ENCODE measurements at places on chromosomes 1 and 21.
A peak's percentile ranks its signal among the peaks of the same experiment; 100 is the strongest.

DNA sequence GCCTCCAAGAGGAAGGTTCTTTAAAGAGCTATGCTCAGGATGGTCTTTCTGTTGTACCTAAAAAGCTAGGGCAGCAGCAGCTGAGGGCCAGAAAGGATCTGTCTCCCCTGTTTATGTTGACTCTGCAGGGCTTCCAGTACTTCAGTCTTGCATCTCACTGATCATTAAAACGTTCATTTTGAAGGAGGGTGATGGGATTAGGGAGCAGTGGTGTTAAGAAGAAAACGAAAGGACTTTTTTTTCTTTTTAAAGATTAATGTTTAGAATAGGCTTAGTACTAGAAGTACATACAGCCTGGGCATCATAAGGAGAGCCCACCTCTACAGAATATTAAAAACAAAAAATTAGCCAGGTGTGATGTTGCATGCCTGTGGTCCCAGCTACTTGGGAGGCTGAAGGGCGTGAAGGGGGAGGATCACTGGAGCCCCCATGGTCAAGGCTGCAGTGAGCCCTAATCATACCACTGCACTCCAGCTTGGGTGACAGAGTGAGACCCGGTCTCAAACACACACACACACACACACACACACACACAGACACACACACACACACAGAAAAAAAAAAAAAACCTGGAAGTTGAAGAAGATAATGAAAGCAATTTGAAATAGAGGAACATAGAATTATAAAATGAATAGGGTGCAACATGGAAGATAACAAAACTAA is 2.9 kb downstream of the CR1L start:
- DNase-seq, result no peak

DNA sequence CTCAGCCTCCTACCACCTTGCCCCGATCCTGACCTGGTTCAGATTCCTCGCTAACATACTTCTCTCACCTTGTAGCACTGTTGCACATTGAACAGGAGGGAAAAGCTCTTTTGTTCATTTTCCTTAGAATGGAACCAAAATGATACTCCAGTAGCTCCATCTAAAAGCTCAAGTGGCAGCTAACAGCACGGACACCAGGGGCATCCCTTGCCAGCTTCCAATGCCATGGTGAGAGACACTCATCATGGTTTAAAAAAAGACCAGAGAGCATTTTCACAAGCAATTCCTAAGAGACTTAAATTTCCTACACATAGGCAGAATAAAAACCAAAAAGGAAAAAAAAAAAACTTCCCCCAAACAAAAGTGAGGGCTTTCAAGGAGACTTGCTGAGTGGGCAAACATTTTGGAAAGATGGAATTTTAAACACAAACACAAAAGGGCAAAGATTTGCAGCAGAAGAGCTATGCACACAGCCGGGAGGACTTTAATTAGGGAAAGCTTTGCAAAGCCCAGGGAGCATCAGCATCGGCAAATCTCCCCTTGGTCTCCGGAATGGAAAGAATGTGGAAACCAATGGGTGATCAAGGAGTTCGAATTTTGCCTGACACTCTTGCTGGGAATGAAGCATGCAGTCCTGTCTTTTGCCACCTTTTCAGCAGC is 84.3 kb downstream of the CAPZB start:
- no peak for DNase-seq

- no peak for DNase-seq
Measured at GRCh38 chr1:116062201-116062600, 49.0 kb upstream of the MAB21L3 start.

GRCh38 chr1:235644693-235645305 is 4.8 kb downstream of the GNG4 start:
- DNase-seq, result no peak

GRCh38 chr1:100928128-100928527 is 32.2 kb downstream of the SLC30A7 start:
- DNase-seq, result no peak

GRCh38 chr1:89179343-89179742 is 3.5 kb upstream of the GBP7 start:
- DNase-seq, result no peak

GRCh38 chr21:46182548-46183336 is 1.5 kb downstream of the SPATC1L start:
- no peak for DNase-seq

DNA sequence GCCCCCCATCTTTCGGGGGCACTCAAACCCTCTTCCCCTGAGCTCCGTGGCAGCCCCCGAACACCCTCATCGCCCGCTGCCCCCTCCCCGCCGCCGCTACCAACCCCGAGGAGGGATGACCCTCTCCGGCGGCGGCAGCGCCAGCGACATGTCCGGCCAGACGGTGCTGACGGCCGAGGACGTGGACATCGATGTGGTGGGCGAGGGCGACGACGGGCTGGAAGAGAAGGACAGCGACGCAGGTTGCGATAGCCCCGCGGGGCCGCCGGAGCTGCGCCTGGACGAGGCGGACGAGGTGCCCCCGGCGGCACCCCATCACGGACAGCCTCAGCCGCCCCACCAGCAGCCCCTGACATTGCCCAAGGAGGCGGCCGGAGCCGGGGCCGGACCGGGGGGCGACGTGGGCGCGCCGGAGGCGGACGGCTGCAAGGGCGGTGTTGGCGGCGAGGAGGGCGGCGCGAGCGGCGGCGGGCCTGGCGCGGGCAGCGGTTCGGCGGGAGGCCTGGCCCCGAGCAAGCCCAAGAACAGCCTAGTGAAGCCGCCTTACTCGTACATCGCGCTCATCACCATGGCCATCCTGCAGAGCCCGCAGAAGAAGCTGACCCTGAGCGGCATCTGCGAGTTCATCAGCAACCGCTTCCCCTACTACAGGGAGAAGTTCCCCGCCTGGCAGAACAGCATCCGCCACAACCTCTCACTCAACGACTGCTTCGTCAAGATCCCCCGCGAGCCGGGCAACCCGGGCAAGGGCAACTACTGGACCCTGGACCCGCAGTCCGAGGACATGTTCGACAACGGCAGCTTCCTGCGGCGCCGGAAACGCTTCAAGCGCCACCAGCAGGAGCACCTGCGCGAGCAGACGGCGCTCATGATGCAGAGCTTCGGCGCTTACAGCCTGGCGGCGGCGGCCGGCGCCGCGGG is 837 bp downstream of the FOXD3 start:
- DNase-seq, result no peak

DNA sequence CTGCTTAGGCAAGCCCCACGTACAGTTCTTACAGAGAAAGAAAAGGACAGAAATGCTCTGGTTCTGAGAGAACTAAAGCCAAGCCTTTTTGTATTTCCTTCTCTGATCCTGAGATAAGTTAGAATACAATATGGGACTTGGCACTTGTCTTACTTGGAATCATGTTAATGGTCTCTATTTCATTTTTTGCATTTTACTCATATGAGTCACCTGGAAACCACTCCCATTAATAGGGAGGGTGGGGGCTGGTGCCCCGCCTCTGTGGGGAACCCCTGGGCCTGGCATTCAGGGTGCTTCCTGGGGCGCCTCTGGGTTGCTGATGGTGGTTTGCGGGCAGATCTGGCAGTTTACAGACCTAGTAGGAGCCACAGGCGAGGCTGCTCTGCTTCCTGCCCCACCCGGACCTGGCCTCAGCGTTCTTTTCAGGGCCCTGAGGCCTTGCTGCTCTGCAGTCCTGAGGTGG is 26.7 kb downstream of the TSPAN2 start:
- no peak for DNase-seq

GRCh38 chr21:45827881-45828579 is 153.5 kb upstream of the COL6A1 start:
- no peak for DNase-seq

DNA sequence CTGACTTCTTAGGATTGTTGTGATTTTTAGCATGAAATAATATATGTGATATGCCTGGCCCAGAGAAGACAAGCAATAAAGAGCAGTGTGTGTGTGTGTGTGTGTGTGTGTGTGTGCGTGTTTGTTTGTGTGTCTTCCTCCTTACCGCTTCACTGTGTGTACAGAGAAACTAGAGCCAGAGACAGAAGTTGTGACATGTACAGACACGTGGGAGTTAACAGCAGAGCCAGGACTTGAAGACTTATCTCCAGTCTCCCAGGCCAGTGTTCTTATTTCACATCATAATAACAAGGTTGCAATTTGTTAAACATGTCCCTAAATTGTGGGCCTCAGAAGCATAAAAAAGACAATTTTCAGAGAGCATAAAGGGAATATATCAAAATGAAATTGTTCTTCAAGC is 192.0 kb upstream of the JUN start:
- DNase-seq, result no peak

GRCh38 chr1:92030656-92031107 is 897 bp downstream of the EPHX4 start:
- DNase-seq, result no peak

DNA sequence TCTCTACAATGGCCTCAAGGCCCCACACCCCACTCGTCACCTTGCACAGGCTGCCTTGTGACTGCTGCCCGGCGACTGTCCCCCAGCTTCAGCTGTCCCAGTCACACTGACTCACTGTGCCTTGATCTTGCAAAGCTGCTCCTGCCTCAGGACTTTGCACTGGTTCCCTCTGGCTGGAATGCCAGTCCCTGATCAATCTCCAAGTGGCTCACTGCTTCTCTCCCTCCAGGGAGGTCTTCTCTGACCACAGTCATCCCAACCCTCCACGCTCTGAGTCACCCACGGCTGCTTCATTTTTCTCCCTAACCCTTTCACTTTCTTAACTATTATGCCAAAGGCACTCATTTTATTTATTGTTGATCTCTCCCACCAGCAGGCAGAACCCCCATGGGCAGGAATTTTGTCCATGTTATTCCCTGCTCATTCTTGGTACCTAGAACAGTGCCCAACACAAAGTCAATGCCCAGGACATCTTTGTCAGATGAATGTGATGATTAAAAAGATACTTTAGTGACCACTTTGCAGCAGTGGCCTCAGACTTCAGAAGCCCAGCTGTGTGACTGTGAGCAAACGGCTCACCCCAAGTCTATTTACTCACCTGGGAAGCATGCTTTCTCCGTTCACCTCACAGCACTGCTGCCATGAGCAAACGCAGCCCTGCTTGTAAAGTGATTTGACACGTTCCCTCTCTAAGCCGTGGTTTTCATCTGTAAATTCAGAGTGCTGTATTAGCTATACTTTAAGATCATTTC is 53.4 kb downstream of the ZBTB18 start:
- no peak for DNase-seq

GRCh38 chr1:14869187-14869586 is 270.7 kb downstream of the KAZN start:
- DNase-seq, result peak; percentile 96

DNA sequence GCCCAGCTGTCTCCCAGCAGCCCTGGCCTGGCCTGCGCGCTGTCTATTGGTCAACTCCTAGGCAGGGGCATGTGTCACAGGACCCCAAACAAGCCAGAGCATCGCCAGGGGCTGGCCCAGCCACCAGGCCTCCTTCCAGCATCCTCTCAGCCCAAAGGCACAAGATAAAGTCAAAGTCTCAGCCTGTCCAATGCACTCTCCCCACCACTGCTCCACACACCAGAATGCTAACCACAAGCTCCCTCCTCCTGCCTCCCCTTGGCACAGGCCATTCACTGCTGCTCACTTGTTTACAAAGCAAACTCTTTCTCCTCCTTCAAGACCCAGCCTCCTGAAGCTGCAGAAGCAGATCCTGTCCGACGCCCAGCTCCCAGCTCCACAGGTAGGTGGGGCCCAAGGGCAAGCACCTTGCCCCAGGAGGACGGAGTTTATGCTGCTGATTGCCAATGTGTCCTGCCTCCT is 133.4 kb downstream of the DMRTB1 start:
- DNase-seq, result no peak

DNA sequence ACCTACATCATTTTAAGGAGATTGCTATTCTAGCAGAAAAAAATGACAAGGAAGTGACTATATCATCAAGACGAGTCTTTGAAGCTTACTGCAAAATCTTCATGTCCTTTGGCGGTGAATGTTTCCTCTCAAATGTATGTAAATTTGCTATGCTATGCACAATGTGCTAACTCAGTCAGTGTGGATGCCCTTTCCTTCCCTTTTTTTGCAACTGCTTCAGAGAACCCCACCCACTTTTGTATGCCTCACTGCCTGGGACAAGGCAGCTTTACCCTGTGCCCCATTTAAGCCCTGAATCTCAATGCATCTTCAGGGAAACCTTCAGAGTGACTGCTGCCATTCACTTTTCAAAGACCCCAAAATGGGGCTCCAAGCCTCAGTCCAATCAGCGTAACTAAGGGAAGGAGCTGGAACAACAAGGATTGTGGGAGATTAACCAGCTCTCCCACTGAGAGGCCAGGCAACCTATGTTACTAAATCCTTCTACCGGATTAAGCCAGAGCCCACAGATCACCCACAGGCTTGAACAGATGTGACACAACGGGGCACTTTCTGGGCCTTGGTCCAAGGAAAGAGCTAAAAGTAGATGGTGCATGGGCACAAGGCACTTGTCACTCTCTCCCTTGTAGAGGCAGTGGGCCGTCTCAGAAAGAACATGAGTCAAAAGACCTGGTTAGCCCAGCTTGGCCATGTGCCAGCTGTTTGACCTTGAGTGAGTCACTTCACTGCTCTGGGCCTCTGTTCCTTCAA is 154.4 kb downstream of the PLPP3 start:
- no peak for DNase-seq

- DNase-seq, result no peak
Measured at GRCh38 chr21:28944296-28944695, 48.4 kb downstream of the LTN1 start.

DNA sequence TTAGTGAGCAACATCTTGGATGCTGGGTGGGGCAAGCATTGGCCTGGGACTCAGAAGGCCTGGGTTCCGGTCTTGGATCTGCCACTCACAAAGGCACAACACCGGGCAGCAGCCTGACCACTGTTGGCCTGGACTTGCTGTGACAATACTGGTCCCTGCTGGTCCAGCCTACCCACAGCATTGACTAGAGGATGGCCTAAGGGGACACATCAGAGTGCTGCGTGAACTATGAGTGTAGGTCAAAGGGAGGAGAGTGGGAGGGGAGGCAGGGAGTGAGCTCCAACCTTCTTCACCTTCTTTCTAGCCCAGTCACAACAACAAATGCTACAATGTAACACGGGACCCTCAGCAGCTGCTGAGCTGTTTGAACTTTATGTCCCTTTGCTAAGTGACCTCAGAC is 31.1 kb downstream of the TMEM50A start:
- DNase-seq, result no peak
